ENCODE measurements at places on chromosomes 3 and 15.

DNA sequence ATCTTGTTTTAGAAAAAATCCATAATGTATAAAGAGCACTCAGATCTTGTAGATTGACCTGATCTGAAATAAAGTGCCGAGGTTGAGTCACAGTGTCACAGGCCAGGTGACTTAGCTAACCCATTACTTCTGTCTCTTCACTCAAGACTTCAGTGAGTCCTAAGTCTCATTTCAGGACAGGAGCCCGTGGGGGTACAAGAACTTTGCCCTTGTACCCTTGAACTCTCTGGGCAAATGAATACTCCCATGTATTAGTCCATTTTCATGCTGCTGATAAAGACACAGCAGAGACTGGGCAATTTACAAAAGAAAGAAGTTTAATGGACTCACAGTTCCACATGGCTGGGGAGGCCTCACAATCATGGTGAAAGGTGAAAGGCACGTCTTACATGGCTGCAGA is 160.2 kb downstream of the ZPLD1 start:
- DNase-seq = no peak

GRCh38 chr3:145620002-145620401 is 541.0 kb downstream of the PLOD2 start:
- DNase-seq = no peak

- DNase-seq = no peak
Measured at GRCh38 chr15:94968133-94968532, 736.8 kb downstream of the MCTP2 start.

- DNase-seq = no peak
Measured at GRCh38 chr3:16534640-16535262, 21.3 kb upstream of the RFTN1 start.

DNA sequence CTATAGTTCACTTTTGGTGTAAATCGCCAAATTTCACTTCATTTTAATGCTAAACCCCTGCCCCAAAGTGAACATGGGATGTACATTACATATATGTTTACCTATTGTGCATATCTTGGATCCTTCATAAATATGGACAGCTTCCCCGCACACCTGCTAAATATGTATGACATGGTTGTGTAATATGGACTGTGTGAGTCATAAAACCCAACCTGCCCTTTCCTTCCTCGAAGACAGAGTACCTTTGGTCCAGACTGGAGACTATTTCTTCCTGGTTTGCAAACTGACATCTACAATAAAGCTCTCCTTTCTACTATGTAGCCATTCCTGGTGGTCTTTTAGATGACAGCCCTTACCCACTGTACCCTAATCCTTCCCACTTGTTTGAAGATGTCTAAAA is 12.4 kb downstream of the ACTC1 start:
- DNase-seq = no peak

DNA sequence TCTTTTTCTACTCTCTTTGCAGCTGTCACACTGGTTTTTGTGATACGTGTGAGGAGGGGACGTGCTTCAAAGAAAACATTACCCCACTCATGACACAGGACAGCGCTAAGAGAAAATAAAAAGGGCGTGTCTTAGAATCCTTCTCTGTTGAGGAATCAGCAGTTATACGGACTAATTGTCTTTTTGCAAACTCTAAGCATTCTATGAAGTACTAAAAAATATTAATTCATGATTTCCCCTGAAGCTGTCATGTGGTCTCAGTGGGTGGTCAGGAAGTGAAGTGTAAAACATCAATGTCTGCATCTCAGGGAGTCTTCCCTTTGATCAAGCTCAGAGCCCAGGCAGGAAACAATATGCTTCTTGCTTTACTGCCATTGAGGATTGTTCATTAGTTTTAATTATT is 117.5 kb upstream of the CRBN start:
- no peak for DNase-seq

- no peak for DNase-seq
Measured at GRCh38 chr15:94586099-94586498, 354.7 kb downstream of the MCTP2 start.

GRCh38 chr3:78644847-78645246 is 1123.0 kb downstream of the ROBO1 start:
- DNase-seq = no peak

DNA sequence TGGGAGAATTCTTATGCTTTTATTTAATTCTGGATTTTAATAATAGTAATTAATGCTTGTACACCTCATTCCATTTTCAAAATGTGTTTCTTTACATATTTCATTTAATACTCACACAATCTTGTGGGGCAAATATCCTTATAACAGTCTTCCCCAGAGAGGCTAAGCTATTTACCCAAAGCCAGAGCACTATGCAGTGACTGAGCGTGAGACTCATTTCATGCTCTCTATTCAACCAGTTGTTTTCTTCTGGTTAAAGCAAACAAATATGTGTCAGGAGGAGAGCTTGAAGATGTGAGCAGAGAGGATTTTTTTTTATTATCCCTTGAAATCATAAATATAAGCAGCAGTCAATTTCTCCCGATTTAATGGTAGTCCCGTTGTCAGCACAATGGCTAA is 548.3 kb upstream of the TBL1XR1 start:
- no peak for DNase-seq

DNA sequence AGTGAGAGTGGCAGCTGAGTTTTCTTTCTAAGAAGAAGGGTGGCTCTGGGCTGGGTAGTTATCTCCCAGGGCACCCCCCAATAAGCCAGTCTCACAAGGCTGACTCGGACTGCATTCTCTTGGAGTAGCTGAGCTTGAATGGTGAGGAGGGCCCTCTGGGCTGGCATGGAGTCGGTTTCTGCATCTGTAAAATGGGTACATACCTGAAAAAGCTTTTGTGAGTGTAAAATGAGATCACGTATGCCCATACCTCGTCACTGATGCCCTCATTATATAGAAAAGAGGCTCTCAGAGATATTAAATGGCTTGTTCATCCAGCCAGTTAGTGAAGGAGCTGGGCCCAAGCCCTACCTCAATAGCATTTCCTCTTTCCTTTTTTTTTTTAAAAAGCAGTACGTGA is 41.2 kb downstream of the SMAD6 start:
- no peak for DNase-seq

GRCh38 chr15:39785139-39785538 is 2.5 kb upstream of the FSIP1 start:
- DNase-seq = no peak

DNA sequence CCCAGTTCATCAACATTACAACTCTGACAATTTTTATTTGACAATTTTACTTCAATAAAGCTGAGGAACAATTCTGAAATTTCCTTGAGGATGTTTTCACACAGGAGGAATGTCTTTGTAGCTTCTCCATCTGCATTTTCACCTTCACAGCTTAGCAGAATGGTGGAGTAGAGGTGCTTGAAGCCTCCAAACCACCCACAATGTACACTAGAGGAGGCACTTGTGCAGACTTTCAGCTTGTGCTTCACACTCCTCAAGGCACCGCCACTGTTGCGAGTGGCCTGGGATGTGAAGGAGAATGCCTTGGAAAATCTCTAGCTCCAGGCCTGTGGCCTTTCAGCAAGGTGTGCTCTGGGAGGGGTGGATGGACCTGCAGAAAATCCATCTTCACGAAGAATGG is 181.9 kb downstream of the EPHB1 start:
- DNase-seq = no peak

DNA sequence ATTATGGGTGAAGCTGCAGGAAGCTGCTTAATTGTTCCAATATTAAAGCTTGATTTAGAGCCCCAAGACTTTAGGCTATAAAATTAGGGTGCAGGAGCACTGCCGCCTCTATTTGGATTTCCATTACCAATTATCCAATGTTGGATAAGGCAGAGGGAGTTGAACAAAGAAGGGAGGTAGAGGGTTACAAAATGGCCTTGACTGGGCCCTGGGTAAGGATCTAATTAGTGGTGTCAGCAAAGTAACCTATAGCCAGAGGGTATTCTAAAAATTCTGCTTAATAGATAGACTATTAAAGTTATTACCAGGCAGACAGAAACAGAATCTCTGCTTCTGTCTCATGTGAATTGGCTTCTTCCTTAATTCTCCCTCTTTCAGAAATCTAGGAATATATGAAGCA is 50.3 kb upstream of the DPPA4 start:
- no peak for DNase-seq

DNA sequence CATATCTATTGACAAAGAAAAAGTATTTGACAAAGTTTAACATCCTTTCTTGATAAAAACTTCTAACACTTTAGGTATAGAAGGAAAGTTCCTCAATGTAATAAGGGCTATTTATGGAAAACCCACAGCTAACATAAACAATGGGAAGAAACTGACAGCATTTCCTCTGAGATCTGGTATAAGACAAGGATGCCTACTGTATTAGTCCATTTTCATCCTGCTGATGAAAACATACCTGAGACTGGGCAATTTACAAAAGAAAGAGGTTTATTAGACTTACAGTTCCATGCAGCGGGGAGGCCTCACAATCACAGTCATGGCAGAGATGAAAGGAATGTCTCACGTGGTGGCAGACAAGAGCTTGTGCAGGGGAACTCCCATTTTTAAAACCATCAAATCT is 17.8 kb upstream of the CLDN1 start:
- DNase-seq = no peak

- DNase-seq = no peak
Measured at GRCh38 chr15:31305796-31306425, 20.7 kb upstream of the KLF13 start.

DNA sequence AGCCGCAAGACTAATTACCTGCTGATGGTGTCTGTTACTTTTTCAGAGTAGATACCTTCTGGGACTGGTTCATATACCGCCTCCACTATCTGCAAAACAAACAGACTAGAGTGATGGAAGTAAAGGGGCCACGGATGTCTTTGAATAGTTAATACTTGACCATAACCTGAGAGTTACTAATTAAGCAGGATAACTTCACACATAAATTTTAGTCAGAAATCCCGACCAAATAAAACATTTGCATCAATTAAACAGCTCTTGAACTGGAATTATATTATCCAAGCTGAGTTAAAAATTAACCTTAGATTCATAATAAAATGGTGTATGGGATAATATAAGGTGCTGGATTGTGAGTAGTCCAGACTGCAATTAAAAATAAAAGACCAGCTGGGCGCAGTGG is 167.7 kb downstream of the NEK10 start:
- no peak for DNase-seq

- no peak for DNase-seq
Measured at GRCh38 chr3:51710631-51711351, 3.9 kb downstream of the GRM2 start.

- DNase-seq = no peak
Measured at GRCh38 chr15:65089206-65089824, 12.8 kb downstream of the KBTBD13 start.

DNA sequence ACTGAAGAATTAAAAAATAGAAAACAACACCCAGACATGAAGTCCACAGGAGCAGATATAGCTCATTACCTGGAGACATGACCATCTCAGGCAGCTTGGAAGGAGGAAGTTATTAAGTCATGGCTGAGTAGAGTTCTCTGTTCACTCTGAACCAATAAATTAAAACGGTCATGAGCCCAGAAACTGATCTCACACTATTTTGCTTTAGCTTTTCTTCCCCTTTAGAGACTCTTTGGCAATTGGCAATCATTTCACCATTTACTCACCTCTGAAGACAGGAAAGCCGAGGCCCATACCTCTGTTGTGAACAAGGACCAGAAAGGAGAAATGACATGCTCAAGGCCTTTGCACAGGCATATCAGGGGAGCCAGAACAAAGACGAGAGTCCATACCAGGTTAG is 26.6 kb downstream of the CLDN18 start:
- DNase-seq = no peak

- peak; percentile 16 for DNase-seq
Measured at GRCh38 chr3:89851974-89852621, 744.7 kb downstream of the EPHA3 start.

DNA sequence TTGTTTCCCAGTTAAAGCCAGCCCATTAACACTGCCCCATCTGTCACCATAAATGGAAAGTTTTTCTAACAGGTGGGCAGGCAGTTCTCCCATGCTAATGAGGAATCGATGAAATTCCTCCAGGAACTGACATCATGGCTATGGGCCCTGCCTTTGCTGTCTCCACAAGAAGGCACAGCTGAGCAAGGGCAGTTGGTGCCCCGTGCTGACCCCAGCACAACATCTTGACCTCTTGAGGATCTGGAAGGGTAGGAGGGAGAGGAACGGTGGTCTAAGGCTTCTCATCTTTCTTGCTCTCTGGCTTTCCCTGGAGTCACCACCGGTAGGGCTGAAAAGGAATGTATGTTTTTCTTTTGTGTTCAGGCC is 46.7 kb downstream of the CHCHD6 start:
- DNase-seq = no peak

DNA sequence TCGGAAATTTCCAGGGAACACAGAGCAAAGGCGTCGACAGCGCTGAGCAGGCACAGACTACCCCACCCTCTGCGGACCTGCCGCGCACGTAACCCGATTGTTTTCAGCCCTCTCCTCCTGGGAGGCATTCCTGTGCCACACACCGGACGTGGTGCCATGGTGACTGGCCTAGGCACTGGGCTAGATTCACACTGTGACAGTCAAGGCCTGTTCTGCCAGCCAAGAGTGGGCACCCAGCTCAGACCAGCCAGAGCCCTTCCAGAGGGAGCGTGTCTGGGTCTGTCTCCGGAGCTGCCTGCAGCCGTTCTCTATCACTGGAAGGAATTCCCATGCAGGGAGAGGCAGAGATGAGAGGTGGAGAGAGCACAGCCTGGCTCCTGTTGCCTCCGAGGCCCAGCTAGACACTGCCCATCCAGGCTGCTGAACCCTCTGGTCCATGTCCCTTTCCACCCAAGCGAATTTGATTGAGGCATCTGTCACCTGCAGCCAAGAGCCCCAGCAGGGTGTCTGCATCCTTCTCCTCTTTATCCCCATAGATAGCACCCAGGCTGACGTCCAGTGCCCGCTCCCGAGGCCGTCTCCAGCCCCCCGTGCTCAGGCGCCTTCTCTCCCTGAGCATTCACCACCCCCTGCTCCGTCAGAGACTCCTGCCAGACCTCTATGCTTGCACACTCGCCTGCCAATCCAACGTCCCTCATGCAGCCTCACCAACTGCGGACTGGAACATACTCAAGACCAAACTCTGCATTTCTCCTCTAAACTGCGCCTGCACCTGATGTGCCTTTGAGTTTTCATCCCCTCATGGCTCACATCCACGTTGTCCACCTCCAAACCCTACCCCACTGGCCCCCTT is 267.5 kb downstream of the OCA2 start:
- no peak for DNase-seq

DNA sequence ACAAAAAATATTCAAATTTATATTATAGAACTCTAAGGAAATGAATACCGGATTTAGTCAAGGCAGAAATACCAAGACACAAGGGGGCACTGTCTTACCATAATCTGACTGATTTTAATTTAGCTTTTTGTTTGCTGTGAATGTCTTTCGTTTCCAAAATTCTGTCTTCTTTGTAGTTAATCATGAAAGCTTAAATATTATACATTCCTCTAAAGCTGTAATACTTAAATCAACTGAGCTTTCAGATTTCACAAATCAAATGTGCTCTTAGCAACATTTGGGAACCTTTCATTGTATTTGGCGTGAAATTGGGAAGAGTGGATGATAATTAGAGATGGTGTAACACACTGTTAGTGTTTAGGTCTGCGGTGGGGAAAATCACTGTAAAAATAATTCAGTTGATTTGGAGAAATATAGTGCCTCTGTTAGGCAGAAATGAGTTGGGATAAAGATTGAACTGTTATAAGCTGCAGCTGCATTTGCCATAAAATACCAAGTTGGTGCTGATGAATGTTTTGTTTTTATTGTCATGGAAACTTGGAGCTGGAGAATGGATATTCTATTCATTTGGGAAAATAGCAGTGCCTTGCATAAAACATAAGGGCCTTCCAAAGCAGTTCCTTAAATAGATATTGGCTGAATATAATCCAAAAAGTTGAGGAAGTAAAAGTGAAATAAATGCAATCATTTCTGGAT is 228.2 kb downstream of the TCF12 start:
- peak; percentile 66 for DNase-seq

Data from astrocyte of the cerebellum (primary cell).